Right atrium auricular region (tissue), 2 donors: ENCODE measurements at places on chromosomes 3 and 15. TPM values are rescaled to one million over a fixed set of nuclear protein-coding genes. Genes with fewer than 3 reads are reported as not detected.

DNA sequence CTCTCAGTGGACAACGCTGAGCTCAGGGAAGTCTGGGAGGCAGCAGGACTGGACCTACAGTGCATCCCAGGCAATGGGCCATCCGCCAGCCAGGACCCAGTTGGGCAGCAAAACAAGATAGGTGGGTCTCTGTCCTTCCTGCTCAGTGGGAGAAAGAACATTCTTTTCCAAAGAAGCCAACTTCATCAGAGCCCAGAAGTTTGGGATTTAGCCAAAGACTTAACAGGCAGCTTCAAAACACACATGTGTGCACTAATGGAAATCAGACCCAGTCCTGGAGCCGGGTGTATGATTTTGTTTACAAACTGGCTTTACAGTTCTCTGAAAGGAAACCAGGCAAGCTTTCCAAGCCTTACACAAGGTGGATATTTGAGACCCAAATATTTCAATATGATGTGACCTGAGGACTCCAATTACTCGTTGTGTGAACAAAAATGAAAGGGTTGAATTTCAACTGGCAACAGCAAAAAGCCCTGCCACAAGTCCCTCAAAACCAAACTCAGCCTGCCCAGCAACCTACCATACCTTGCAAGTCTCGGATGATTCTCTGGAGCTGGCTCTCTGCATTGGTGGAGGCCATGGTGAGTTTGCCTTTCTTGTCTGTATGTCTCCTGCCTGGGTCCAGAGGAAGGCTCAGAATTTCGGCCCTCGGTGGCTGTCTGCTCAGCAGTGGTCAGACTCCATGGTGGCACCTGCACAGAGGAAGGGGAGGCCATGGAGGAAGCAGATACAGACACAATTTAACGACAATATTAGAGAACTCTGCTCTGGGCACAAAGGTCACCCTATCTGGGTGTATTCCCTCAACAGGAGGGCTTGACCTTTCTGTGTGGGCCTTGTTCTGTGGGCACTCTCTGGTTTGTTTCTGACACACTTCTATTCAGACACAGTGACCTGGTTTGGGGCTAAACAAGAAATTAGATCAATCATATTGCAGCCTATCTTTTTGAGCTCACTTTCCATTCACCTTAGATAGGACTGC lies 11.0 kb downstream of the FYCO1 start:
- H3K4me1 ChIP-seq: peaks cover 73% of the 10 kb centered on the region
- H3K36me3 ChIP-seq: peaks cover 52% of the 10 kb centered on the region
- H3K4me3 ChIP-seq: no peak overlapping the region
- peak overlapping the region; percentile 98 for H3K27ac ChIP-seq
- DNase-seq: no peak
- H3K27me3 ChIP-seq: no peaks in the 10 kb centered on the region

- H3K27me3 ChIP-seq: no peaks in the 10 kb centered on the region
- no peaks in the 10 kb centered on the region for H3K4me1 ChIP-seq
- no peak for DNase-seq
- peaks cover 20% of the 10 kb centered on the region for H3K36me3 ChIP-seq
- no peak overlapping the region for H3K27ac ChIP-seq
- H3K4me3 ChIP-seq: no peak overlapping the region
These were observed 38.4 kb downstream of the GTF2E1 start for GRCh38 chr3:120780977-120781376.

TM6SF1 gene
- 30.2 TPM for total RNA-seq

NEIL1 gene
- total RNA-seq: 6.0 TPM

DNA sequence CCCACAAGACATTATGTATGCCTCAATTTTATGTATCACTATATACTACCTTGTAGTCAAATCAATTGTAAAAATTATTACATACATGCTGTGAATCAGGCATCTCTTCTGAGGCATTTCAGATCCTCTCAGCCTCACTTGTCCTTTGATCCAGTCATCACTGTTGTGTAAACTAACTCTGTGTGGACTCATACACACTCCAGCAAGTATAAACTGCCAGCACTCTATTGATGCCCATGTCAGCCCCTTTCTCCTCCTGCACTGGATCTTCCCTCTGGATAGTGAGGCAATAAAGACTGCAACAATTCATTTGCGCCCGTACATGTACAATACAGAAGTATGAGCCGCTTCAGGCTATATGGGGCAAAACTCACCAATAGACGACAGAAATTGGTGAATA lies 364.7 kb upstream of the TGFBR2 start:
- no peak overlapping the region for H3K27ac ChIP-seq
- H3K4me1 ChIP-seq: no peaks in the 10 kb centered on the region
- H3K4me3 ChIP-seq: no peak overlapping the region
- H3K36me3 ChIP-seq: no peaks in the 10 kb centered on the region
- no peaks in the 10 kb centered on the region for H3K27me3 ChIP-seq

MORC1 gene
- not detected for total RNA-seq

GRCh38 chr3:8324747-8325146 lies 176.9 kb upstream of the LMCD1 start:
- no peaks in the 10 kb centered on the region for H3K36me3 ChIP-seq
- H3K27ac ChIP-seq: no peak overlapping the region
- H3K4me1 ChIP-seq: peaks cover under 1% of the 10 kb centered on the region
- no peaks in the 10 kb centered on the region for H3K27me3 ChIP-seq
